Psoas muscle (tissue), 8 donors: ENCODE measurements at places on chromosomes 13 and 19. TPM values are rescaled to one million over a fixed set of nuclear protein-coding genes. Genes with fewer than 3 reads are reported as not detected.

Gene S1PR4
- 0.40 TPM for total RNA-seq

Gene PSG4
- total RNA-seq: not detected

Gene RNF113B
- total RNA-seq: not detected

Gene SLC7A9
- total RNA-seq: 0.36 TPM

- DNase-seq: no peak
Observed at GRCh38 chr19:3855320-3855719, 13.5 kb downstream of the ZFR2 start.

DNA sequence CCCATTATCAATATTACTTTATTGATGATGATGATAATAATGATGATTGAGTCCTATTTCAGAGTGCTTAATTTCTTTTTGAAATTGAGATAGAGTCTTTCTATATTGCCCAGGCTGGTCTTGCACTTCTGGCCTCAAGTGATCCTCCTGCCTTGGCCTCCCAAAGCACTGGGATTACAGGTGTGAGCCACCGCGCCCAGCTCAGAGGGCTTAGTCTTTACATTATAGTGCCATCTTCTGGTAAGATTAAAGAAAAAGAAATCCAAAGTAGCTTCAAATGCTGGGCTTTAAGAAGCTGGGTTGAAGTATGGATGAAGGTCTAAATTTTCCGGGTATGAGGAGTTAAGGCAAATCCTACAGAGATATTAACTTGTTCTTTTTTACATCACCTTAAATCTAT, 3.4 kb upstream of the ZNF333 start:
- DNase-seq: no peak

GRCh38 chr13:47904241-47904640, 96.8 kb downstream of the SUCLA2 start:
- DNase-seq: no peak

- DNase-seq: peak; percentile 54
Observed at GRCh38 chr13:87671753-87672605, 808 bp downstream of the SLITRK5 start.

DNA sequence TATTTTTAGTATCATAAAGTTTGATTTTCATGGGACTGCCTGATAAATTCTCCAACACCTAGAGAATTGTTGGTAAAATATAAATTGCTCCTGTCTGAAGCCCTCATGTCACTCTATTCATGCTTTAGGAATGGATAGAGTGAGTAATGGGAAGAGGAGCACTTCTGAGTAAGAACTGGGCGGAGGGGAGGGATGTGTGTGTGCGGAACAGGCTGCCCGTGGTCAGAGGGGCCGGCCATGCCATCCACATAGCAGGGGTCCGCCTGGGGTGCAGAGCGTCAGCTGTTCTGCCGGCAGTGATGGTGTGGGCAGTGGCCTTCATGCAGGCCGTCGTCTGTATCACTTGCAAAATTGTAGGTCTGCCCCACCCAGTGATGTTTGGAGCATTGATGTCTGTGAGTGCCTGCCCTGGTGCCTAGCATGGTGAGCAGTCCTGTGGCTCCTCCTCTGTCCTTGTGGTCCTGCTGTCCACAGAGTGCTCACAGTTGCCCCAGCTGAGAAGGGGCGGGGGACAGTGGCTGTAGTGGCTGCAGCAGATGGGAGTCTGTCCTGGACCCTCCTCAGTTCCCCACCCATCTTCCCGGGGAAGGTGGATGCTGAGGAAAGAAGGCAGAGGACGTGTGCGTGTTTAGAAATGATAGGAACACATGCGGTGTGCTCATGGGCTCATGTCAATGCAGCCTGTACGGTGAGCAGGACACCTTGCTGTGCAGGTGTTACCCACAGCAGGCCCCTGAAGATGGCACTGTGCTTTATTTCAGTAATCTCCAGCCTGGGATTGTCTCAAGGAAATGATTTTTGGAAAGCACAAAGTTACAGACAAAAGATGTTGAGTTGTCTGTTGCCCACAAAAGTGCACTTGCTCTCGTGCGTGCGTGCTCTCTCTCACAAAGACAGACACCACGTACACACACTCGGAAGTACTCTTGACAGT, 49.4 kb upstream of the TEX29 start:
- no peak for DNase-seq

GRCh38 chr13:69124996-69125395, 982.6 kb upstream of the ATXN8OS start:
- no peak for DNase-seq

GRCh38 chr13:58704953-58705352, 1073.4 kb downstream of the PCDH17 start:
- no peak for DNase-seq

Gene PCDH17
- 0.71 TPM for total RNA-seq

Gene DHRS12
- total RNA-seq: 4.1 TPM

Gene FGF9
- 1.7 TPM for total RNA-seq

Gene OSCAR
- 0.44 TPM for total RNA-seq

Gene C13orf42
- not detected for total RNA-seq

- no peak for DNase-seq
Observed at GRCh38 chr13:92270990-92271389, 872.6 kb downstream of the GPC5 start.

Gene KASH5
- total RNA-seq: not detected

Gene C1QTNF9
- 0.25 TPM for total RNA-seq

GRCh38 chr13:98103531-98103930, 39.4 kb upstream of the FARP1 start:
- no peak for DNase-seq

- DNase-seq: no peak
Observed at GRCh38 chr19:21698215-21698614, 69.2 kb downstream of the ZNF100 start.

GRCh38 chr19:36196249-36196648, 18.2 kb downstream of the ZNF565 start:
- no peak for DNase-seq
